CD4-positive, CD25-positive, alpha-beta regulatory T cell (primary cell): ENCODE measurements at places on chromosomes 12 and 14.

- peaks cover 24% of the 10 kb centered on the region for H3K36me3 ChIP-seq
- H3K4me3 ChIP-seq, result no peak overlapping the region
- H3K4me1 ChIP-seq, result peaks cover 49% of the 10 kb centered on the region
- no peak overlapping the region for H3K27ac ChIP-seq
- no peaks in the 10 kb centered on the region for H3K27me3 ChIP-seq
- no peak for DNase-seq
Observed at GRCh38 chr14:35304812-35305462, 12.8 kb downstream of the PSMA6 start.

DNA sequence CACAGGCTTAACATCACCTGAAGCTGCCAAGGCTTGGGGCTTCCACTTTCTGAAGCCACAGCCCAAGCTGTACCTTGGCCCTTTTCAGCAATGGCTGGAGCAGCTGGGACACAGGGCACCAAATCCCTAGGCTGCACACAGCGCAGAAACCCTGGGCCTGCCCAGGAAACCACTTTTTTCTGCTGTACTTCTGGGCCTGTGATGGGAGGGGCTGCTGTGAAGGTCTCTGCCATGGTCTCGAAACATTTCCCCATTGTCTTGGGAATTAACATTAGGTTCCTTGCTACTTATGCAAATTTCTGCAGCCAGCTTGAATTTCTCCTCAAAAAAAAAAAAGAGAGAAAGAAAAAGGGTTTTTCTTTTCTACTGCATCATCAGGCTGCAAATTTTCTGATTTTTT lies 219.1 kb downstream of the RPL10L start:
- no peak overlapping the region for H3K4me3 ChIP-seq
- no peak overlapping the region for H3K27ac ChIP-seq
- H3K36me3 ChIP-seq, result no peaks in the 10 kb centered on the region
- no peaks in the 10 kb centered on the region for H3K27me3 ChIP-seq
- no peak for DNase-seq

DNA sequence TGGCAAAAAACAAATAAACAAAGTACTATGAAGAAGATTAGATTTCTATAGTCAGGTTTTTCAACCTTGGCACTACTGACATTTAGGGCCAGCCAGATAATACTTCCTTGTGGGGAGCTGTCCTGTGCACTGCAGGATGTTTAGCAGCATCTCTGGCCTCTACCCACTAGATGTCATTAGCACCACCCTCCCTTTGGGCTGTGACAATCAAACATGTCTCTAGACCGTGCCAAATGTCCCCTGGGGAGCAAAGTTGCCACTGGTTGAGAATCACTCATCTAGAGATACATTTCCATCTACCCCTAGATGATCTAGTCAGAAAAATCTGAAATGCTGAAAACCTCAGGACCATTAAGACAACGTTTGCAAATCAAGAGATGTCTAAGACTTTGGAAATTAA lies 29.9 kb downstream of the SRRM4 start:
- H3K4me3 ChIP-seq, result no peak overlapping the region
- no peaks in the 10 kb centered on the region for H3K36me3 ChIP-seq
- no peaks in the 10 kb centered on the region for H3K4me1 ChIP-seq
- DNase-seq, result no peak

- no peak overlapping the region for H3K27ac ChIP-seq
- H3K4me3 ChIP-seq, result no peak overlapping the region
- DNase-seq, result no peak
- H3K27me3 ChIP-seq, result no peaks in the 10 kb centered on the region
Observed at GRCh38 chr14:79298373-79298772, 912.9 kb downstream of the DIO2 start.

DNA sequence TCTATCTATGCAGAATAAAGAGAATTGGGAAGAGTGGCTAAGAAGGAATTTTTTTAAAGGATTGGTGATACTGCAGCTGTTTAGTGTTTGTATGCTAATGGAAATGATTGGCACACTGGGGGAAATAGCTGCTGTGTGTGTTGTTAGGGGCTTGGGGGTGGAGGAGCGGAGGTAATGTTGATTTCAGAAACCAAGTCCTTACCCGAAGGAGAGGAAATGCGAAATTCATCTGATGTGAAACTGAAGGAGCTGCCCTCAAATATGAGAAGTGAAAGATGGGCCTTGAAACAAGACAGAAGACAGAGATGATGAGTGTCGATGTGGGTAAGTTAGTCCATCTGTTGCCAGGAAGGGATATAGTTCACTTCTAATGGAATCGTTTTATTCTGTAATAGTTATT lies 21.2 kb upstream of the RNASE12 start:
- DNase-seq, result no peak
- H3K36me3 ChIP-seq, result no peaks in the 10 kb centered on the region
- H3K4me1 ChIP-seq, result peaks cover 38% of the 10 kb centered on the region
- peak overlapping the region; percentile 88 for H3K4me3 ChIP-seq
- H3K27ac ChIP-seq, result no peak overlapping the region
- H3K27me3 ChIP-seq, result peaks cover 14% of the 10 kb centered on the region

DNA sequence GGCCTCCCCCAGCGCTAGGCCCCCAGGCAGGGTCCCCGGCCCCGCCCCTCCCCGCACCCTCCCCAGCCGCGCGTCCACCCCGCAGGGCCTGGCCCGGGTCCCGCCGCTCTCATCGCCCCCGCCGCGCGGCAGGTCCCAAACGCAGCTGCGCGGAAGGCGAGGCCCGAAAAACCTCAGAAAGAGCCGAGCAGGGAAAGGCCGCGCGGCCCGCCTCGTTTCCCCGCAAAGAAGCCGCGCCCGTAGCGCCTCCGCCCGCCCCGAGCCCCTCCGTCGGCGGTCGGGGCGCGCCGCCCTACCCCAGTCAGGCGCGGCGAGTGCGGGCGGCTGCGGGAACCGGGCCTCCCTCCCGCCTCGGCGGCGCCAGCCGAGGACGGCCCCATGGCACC lies 324 bp downstream of the POLE start:
- no peak for DNase-seq
- no peaks in the 10 kb centered on the region for H3K27me3 ChIP-seq
- peaks cover 17% of the 10 kb centered on the region for H3K4me1 ChIP-seq
- peak overlapping the region; percentile 14 for H3K27ac ChIP-seq

DNA sequence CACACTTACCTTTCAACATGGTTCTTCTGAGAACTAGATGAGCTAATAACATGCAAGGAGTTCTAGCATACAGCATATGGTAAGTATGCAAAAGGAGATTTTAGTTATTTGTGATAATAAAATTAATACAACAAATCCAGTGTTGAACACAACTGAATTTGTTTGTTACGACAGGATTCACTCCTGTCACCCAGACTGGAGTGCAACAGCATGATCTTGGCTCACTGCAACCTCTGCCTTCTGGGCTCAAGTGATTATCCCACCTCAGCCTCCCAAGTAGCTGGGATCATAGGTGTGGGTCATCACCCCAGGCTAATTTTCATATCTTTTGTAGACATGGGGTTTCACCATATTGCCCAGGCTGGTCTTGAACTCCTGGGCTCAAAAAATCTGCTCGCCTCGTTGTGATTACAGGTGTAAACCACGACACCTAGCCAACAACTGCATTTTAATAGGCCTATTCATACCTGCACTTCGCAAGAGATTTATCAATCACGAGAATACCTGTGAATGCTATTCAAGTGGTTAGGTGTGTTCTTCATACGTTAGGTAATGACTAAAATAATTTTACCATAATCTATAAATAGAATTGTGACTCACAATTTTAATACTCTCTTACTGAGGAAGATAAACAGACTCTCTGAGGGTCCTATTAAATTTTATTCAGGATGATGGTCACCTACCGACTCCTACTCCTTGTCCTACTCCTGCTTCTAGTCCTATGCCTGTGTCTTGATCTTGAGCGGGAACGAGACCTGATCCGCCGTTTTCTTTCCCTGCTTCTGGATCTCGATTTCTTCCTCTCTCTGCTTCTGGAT lies 10.0 kb downstream of the RSRC2 start:
- no peak overlapping the region for H3K4me3 ChIP-seq
- H3K36me3 ChIP-seq, result peaks cover 95% of the 10 kb centered on the region
- no peak overlapping the region for H3K27ac ChIP-seq
- DNase-seq, result no peak

DNA sequence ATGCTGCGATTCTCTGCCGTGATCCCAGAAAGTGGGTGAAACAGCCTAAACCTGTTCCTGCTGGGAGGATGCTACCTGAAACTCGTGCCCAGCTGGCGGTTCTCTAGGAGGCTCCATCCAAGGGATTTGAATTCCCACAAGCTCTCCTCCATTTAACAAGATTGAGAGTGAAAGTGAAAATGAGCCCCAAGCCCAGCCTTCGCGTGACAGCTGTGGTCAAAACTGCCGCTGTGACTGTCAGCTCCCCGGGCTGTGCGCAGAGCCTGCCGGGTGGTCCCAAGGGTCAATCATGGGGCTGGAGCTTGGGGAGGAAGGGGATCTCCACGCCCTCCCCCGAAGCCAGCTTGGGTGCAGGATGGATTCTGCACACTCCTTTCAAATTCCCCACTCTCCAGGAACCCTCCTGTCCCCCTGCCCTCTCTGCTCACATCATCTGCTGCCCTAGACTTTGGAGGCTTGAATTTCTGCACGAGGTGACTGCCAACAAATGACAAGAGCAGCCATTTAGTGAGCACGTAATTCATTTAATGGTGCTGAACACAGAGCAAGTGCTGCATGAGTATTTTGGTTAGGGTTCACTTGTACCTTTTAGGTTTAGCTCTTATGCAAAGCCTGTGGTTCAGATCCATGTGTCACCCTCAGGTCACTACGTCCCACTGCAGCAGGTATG lies 5.3 kb downstream of the ASB2 start:
- no peaks in the 10 kb centered on the region for H3K27me3 ChIP-seq
- no peak overlapping the region for H3K27ac ChIP-seq
- DNase-seq, result peak; percentile 83
- no peaks in the 10 kb centered on the region for H3K36me3 ChIP-seq

GRCh38 chr12:118288174-118288573 lies 84.5 kb downstream of the TAOK3 start:
- H3K4me3 ChIP-seq, result no peak overlapping the region
- H3K36me3 ChIP-seq, result peaks cover 12% of the 10 kb centered on the region
- H3K4me1 ChIP-seq, result no peaks in the 10 kb centered on the region
- no peaks in the 10 kb centered on the region for H3K27me3 ChIP-seq
- no peak for DNase-seq

DNA sequence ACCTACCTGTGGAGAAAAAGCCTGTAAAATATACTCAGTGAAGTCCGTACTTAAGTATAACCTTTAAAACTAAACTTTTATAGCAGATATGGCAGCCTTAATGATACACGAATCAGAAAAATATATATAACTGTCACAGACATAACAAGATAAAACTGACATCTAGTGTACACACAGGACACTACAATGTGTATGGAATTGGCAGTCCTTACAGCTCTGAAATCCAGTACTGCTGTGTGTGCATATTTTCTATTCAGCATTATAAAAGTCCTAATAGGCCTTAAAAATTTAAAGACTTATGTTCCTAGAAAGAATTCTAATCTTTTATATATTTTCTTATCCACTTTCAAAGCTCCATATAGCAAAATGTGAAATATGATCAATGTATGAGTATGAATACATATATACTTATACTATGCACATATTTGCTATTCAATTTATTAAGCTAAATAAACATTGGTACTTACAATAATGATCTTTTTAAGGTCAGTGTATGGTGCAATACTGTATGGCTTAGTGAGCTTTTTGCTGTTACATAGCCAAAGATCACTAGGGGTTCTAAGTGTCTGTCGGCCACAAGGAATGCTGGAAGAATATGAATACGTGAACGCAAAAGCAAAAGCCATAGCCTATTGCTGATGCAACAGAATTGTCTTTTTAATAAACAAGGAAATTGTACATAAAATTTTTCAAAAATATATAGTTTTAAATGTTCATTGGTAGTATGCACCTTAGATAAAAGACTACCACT lies 69.2 kb downstream of the C2CD5 start:
- no peaks in the 10 kb centered on the region for H3K4me1 ChIP-seq
- H3K27me3 ChIP-seq, result no peaks in the 10 kb centered on the region
- H3K36me3 ChIP-seq, result peaks cover 40% of the 10 kb centered on the region
- H3K4me3 ChIP-seq, result no peak overlapping the region
- no peak overlapping the region for H3K27ac ChIP-seq

GRCh38 chr12:56988207-56988739 lies 18.1 kb downstream of the ZBTB39 start:
- H3K27ac ChIP-seq, result no peak overlapping the region
- no peaks in the 10 kb centered on the region for H3K4me1 ChIP-seq
- H3K4me3 ChIP-seq, result no peak overlapping the region

DNA sequence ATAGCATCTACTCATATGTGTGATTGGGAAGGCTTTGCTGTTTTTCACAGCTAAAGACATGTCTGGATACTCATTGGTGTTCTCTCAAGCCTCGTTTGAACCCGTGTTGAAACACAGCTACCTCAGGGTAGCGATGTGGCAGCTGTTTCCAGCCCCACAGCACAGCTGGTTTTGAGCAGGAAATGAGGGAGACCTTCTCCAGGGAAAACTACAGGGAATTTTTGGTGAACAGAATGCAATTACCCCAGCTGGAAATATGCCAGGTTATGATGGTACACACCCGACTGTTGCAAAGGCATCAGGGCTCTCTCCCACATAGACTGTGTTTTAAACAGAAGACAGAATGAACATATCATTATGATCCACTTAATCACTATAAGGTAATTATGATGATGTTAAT lies 828.9 kb downstream of the VRK1 start:
- H3K4me1 ChIP-seq, result peaks cover 5% of the 10 kb centered on the region
- H3K4me3 ChIP-seq, result no peak overlapping the region
- H3K27ac ChIP-seq, result no peak overlapping the region
- H3K27me3 ChIP-seq, result no peaks in the 10 kb centered on the region

- no peak overlapping the region for H3K27ac ChIP-seq
- no peak for DNase-seq
- peaks cover 23% of the 10 kb centered on the region for H3K4me1 ChIP-seq
- H3K4me3 ChIP-seq, result no peak overlapping the region
- H3K27me3 ChIP-seq, result no peaks in the 10 kb centered on the region
Observed at GRCh38 chr12:6070472-6071257, 53.8 kb downstream of the VWF start.

DNA sequence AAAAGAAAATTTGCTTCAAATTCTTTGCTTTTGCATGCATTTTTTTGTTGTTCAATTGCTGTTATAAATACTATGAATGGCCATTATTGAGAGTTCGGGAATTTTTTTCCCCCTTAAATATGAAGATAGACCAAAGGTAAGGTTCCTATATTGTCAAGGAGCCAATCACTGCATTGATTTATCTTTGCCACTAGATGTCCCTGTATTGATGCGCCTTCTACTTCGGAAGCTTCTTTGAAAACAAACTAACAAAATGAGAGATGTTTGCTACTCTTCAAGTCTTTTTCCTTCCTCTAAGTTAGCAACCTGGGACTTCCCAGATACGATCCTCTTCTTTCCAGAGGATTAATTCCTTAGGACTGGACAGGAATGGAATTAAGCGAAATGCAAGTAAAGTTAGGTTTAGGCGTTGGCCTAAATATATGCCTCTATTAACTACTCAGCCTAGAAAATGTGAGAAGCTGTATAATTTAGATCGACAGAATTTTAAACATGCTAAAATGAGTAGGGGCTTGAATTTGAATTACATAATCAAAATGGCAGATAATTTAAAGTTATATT lies 318.1 kb downstream of the AEBP2 start:
- H3K36me3 ChIP-seq, result no peaks in the 10 kb centered on the region
- H3K4me1 ChIP-seq, result no peaks in the 10 kb centered on the region
- no peaks in the 10 kb centered on the region for H3K27me3 ChIP-seq
- no peak overlapping the region for H3K4me3 ChIP-seq
- no peak overlapping the region for H3K27ac ChIP-seq
- no peak for DNase-seq

- no peaks in the 10 kb centered on the region for H3K27me3 ChIP-seq
- no peaks in the 10 kb centered on the region for H3K4me1 ChIP-seq
- DNase-seq, result no peak
- H3K4me3 ChIP-seq, result no peak overlapping the region
- H3K27ac ChIP-seq, result no peak overlapping the region
Observed at GRCh38 chr12:56417739-56418138, 31.5 kb downstream of the TIMELESS start.
